ENCODE measurements at places on chromosomes 4 and X. TPM values are rescaled to one million over a fixed set of nuclear protein-coding genes. Genes with fewer than 3 reads are reported as not detected.
A peak's percentile ranks its signal among the peaks of the same experiment; 100 is the strongest.

DNA sequence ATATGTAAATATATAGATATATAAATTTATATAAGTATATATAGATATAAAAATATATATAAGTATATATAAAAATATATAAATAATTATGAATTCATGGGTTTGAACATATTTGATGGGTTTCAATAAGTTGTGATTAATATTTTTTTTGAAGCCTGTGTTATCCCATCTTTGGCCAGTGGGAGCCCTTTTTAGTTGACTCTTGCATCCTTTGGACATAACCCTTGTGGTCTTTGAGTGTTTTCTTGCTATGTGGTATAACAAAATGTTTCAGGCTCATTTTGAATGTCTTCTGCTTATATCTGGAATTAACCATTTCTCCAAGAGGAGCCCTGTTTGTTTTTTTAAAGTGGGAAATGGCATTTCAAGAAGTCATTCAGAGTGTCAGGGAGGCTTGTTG is 15.2 kb downstream of the SNX25 start:
- DNase-seq: no peak

Gene SPARCL1
- total RNA-seq: 25.8 TPM

GRCh38 chr4:142557239-142557801 is 288.8 kb downstream of the INPP4B start:
- DNase-seq: no peak

- DNase-seq: no peak
These were observed 395.0 kb upstream of the FAT1 start for GRCh38 chr4:187118602-187119120.

Gene RBM46
- 0.08 TPM for total RNA-seq

- DNase-seq: no peak
These were observed 196.8 kb upstream of the FAT1 start for GRCh38 chr4:186920483-186920882.

Gene HS6ST2
- 1.4 TPM for total RNA-seq

- DNase-seq: peak; percentile 47
These were observed 930 bp downstream of the ZNF718 start for GRCh38 chr4:125091-125771.

Gene SLC25A31
- not detected for total RNA-seq

- no peak for DNase-seq
These were observed 35.4 kb upstream of the HPGDS start for GRCh38 chr4:94378047-94378446.

DNA sequence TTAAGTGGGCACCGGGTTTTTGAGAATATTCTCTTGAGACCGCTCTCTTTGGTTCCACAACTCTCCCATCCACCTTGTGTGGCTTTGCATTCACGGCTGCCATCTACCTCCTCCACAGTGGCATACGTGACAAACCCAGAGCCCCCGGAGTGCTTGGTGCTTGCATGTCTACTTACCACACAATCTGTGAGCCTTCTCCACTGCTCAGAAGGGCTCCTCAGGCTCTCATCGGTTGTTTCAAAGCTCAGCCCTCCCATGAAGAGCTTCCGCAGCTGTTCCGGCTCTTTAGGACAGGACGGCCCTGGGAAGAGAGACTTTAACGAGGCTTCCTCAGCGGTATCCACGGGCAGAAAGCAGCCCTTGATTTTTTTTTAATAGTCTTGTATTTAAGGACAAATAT is 167.6 kb upstream of the ANK2 start:
- no peak for DNase-seq

DNA sequence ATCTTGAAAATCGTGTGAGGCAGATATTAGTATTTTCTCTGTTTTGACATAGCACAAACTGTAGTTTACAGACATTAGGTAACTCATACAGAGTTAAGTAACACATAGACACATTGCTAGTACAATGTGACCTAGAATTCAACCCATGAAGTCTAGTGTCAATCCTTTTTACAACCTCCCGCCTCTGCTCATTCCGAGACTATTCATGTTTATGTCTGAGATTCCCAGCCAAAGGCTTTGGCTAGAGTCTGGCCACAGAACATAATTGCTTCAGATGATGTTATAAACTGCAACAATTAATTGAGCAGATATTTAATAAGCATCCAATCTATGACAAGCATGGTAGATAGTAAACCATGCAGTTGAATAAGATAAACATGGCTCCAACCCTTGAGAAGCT is 841.0 kb downstream of the STIM2 start:
- DNase-seq: no peak

- no peak for DNase-seq
These were observed 43.0 kb downstream of the PDHA1 start for GRCh38 chrX:19386679-19387078.

DNA sequence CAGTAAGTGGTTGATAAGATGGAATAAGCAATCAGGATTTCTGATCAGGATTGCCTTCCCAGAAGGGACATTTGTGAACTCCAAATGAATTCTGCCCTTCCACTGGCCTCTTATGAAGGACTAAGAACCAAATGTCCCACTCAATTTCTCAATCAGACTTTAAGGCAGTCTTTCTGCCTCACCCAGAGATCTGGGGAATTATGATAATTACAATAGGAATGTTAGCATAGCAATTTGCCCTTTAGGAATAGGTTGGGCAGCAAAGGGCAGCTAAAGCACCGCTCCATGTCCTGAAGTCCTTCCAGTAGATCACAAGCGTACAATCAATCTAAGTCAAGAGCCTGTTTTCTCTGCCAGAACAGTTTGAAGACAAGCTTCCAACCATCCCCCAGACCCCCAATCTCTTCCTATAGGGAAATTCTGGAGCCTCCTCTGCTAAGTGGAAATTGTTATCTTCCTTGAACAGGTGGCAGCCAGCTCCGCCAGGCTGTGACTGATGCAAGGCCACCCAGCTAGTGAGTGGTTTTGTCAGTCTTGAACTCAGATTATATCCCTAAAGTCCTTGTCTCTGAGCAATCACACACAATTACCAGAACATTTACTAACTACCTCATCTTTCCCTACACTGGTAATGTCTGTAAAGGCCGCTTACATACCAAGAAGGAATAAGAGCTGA is 18.6 kb downstream of the NKX3-2 start:
- no peak for DNase-seq

Gene PCDH18
- total RNA-seq: 3.6 TPM

Gene PCDH7
- 3.0 TPM for total RNA-seq

GRCh38 chr4:57136281-57136680 is 26.1 kb upstream of the IGFBP7 start:
- no peak for DNase-seq

GRCh38 chrX:155216940-155217440 is 730 bp downstream of the VBP1 start:
- DNase-seq: peak; percentile 31

- DNase-seq: peak; percentile 21
These were observed 75.7 kb upstream of the WDR1 start for GRCh38 chr4:10192331-10192730.

- DNase-seq: no peak
These were observed 127.6 kb upstream of the NUDT6 start for GRCh38 chr4:123050018-123050417.

Gene XAGE1B
- not detected for total RNA-seq

Gene CPZ
- 1.8 TPM for total RNA-seq

Gene PRR32
- not detected for total RNA-seq

Gene AKAP14
- not detected for total RNA-seq

DNA sequence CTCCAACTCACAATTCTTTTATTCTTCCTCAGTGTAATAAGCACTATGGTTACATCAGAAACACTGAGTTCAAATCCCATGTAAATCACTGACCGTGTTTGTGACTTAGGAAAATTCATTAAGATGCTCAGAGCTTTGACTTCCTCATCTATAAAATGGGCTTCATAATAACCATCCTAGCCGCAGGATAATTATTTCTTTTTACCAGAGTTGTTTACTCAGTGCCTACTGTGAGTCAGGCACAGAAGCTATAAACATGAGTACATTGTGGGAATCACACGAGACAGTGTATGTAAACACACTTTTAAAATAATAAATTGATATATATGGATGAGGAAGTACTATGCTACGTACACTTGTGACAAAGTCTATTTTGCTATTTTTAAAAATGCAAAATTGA is 296.3 kb upstream of the TENM3 start:
- DNase-seq: no peak

DNA sequence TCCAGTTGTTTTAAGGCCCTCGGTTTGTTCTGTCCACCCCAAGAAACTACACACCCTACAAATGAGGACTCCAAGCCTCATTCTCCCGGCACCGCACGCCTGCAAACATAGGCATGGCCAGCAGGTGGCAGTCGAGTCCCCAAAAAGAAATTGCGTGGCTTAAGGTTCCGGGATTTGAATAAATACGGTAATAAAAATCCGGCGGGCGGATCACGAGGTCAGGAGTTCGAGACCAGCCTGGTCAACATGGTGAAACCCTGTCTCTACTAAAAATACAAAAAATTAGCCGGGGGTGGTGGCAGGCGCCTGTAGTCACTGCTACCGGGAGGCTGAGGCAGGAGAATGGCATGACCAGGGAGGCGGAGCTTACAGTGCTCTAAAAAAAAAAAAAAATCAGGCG is 21.8 kb upstream of the CSF2RA start:
- peak; percentile 79 for DNase-seq

Gene SATL1
- total RNA-seq: not detected

DNA sequence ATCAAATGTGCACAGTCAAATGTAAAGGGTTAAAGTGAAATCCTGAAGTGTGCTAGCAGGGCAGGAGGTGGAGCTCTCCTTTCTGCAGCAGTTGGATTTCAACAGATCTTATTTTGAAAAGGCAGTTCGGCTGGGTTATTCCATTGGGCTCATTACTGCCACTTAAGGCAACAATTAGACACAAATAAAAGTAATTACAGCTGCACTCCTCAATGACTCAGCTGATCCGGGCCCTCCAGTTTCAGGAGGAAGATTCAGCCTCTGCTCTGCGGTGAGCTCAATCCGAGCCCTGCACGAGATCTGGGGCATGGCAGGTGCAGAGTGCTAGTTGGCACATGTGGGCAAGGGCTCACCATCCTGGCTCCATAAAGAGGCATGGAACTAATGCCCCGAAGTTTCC is 85.4 kb downstream of the PHKA2 start:
- DNase-seq: no peak

Gene PROM1
- total RNA-seq: 5.2 TPM

- no peak for DNase-seq
These were observed 1.4 kb downstream of the SPON2 start for GRCh38 chr4:1170976-1171310.

Gene RCHY1
- total RNA-seq: 14.7 TPM

Gene ANKRD50
- 16.7 TPM for total RNA-seq

DNA sequence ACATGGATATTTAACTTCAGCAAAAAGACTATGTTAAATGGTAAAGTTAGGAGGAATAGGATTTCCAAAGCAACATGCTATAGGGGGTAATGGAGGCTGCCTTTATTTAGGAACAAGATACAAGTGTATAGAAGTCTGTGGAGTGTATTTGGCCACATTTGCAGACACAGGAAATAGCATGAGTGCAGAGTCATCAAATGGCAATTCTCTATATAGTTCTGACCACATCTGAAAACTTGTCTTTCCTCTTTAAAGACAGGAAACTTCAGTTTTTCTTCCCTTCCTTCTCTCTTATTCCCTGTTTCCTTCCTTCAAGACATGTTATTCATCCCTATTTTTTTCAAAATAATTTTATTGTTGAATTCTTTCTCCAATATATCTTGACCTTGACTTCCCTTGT is 119.3 kb upstream of the PITX2 start:
- DNase-seq: no peak

GRCh38 chrX:47563801-47564315 is 2.9 kb downstream of the ARAF start:
- DNase-seq: no peak

GRCh38 chrX:27085346-27085745 is 377.8 kb downstream of the PPP4R3C start:
- DNase-seq: no peak

- DNase-seq: no peak
These were observed 204.8 kb upstream of the NUDT6 start for GRCh38 chr4:123127218-123127617.

Measured in liver (tissue), 10 donors.